ENCODE measurements at places on chromosomes 7 and 10.

GRCh38 chr10:10818082-10818481, 199.6 kb upstream of the CELF2 start:
- no peak for DNase-seq

- no peak for DNase-seq
Measured at GRCh38 chr7:47965456-47965855, 14.0 kb downstream of the HUS1 start.

GRCh38 chr7:21544715-21545114, 1.9 kb downstream of the DNAH11 start:
- DNase-seq: peak; percentile 41

DNA sequence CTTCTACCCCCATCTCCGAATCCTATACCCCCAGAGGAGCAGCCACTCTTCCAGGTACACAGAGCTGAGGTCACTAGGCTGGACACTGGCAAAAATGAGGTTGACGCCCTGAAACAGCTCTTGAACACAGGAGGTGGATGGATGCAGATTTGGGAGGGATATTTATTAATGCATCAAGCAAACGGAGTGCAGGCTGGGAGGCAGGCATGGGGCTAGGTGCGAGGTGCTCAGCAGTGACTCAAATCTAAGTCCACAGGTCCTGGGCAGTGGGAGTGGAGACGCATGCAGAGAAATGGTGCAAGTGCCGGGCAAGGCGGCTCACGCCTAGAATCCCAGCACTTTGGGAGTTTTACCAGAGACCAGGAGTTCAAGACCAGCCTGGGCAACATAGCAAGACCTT, 11.0 kb downstream of the GUSB start:
- DNase-seq: no peak

DNA sequence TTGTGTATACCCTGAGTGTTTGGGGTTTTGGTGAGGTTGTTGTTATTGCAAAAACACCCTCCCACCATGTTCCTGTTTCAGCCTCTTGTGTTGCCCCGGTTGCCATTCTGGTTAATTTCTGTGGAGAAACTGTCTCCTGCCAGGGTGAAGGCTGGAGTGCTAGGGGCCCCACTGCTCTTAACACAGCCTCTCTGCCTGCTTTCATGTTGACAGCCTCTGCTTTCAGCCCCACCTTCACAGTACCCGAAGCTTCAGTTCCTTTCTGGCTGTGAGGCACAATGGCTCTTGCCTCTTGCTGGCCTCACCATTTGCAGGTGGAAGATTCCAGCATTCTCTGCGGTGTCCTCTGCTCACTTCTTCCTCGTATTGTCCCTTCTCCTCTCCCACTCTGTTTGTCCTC, 19.2 kb downstream of the SLC18A2 start:
- DNase-seq: no peak

DNA sequence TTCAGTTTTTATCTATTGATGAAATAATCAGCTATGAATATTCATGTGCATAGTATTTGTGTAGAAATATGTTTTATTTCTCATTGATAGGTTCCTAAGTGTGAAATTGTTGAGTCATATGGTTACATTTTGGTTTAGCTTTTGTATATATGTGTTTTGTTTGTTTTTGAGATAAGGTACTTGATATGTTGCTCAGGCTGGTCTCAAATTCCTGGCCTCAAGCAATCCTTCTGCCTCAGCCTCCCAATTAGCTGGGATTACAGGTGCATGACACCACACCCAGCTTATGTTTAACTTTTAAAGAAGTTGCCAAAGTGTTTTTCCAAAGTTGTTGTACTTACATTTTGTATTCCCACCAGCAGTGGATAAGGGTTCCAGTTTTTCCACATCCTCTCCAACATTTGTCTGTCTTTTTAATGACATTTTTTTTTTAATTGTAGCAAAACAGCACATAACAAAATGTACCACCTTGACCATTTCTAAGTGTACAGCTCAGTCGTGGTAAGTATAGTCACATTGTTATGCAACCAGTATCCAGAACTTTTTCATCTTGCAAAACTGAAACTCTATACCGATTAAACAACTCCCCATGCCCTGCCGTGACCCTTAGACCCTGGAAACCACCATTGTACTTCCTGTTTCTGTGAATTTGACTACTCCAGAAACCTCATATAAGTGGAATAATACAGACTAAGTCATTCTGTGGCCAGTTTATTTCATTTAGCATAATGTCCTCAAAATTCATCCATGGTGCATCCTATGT, 12.6 kb upstream of the UBE2D1 start:
- DNase-seq: no peak

DNA sequence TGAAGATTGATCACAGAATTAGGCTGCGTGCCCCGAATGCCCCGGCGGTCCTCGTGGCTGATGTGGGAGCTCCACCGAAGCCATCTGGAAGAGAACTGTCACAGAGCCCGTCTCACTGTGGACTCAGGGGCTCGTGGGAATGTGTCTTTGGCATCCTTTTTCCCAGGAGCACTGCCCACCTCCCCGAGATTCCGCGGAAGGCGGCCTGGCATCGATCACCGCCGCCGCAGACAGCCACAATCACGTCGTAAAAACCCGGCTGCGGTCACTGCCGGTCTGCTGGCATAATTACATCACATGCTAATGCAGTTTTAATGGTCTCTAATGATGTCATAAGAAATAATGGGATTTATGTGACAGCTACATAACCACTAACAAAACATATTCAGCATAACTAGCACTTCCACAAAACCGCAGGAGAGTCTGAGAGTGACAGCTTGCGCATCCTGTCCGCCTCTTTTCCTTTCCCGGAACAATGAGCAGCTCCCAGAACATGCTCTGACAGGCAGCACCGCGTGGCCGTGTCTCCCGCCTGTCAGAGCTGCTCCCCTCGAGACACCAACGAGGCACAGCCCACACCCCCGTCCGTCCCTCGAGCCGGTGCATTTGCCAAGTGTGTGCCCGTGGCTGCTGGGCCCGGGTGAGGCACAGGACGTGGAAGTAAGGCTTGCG, 490.0 kb downstream of the PTPRN2 start:
- no peak for DNase-seq

- no peak for DNase-seq
Measured at GRCh38 chr7:36979810-36980248, 255.5 kb upstream of the AOAH start.

- DNase-seq: no peak
Measured at GRCh38 chr7:112723416-112723815, 66.8 kb downstream of the TMEM168 start.

GRCh38 chr10:117391436-117392205, 16.4 kb upstream of the PDZD8 start:
- DNase-seq: peak; percentile 92

GRCh38 chr10:112345202-112345601, 28.7 kb upstream of the ACSL5 start:
- DNase-seq: no peak

DNA sequence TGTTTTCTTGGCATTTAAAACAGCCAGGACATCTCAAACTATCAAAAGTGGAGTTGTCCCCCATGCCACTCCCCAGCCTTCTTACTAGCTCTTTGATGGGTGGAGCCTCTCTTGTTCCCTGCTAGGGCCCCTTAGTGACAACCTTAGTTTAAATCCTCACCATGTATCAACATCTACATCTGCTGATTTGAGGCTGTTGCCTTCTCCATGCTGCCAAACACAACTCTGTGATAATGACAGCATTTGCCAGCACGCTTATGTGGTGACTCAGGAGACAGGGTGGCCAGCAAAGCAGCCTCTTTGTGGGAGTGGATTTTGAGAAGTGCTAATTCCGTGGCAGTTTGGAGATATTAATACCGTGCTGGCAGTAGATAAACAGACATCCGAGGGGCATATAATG, 145.4 kb downstream of the LRRC4 start:
- no peak for DNase-seq

DNA sequence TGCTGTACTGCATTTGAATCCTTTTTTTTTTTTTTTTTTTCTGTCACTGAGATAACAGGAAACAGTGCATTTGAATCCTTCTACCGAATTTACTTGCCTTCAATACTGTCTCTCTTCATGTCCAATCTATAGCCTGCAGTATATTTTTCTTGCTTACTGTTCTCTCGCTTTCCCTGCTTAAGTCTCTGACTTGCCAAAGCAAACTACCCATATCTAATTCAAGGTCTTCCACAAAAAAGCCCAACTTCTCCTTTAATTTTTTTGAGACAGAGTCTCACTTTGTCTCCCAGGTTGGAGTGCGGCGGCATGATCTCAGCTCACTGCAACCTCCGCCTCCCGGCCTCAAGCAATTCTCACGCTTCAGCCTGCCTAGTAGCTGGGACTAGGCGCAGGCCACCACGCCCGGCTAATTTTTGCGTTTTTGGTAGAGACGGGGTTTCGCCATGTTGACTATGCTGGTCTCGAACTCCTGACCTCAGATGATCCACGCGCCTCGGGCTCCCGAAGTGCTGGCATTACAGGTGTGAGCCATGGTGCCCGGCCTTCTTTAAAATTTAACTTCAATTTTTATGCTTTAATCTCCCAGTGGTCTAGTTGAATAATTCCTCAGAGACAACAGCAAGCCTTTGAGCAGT, 882 bp downstream of the PDCD11 start:
- DNase-seq: no peak

GRCh38 chr7:29449569-29450260, 113.9 kb upstream of the PRR15 start:
- peak; percentile 52 for DNase-seq
